ENCODE measurements at places on chromosomes 13 and 19.
A peak's percentile ranks its signal among the peaks of the same experiment; 100 is the strongest.

- no peak for DNase-seq
Measured at GRCh38 chr13:73698859-73699258, 435.3 kb downstream of the KLF12 start.

DNA sequence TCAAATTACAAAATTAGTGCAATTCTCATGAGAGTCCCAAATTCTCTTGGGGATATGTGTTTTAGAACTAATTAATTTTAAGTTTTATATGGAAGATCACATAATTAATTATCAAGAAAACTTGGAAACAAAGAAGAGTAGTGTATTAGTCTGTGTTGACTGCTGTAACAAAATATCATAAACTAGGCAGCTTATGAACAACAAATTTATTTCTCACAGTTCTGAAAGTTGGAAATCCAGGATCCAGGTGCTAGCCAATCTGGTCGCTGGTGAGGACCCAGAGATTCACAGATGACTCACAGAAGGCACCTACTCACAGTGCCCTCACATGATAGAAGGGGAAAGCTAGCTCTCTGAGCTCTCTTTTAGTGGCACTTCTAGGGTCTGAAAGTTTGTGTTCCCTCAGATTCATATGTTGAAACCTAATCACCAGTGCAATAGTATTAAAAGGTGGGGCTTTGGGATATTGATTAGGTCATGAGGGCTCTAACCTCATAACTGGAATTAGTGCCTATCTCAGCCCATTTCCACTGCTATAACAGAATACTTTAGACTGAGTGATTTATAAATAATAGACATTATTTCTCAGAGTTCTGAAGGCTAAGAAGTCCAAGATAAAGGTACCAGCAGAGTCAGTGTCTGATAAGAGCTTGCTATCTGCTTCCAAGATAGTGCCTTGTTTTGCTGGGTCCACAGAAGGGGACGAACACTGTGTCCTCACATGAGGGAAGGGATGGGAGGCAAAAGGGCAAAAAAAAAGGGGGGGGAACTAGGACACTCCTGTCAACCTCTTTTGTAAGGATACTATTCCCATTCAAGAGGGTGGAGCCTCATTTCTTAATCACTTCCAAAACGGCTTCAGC, 1.5 kb upstream of the ARGLU1 start:
- no peak for DNase-seq

DNA sequence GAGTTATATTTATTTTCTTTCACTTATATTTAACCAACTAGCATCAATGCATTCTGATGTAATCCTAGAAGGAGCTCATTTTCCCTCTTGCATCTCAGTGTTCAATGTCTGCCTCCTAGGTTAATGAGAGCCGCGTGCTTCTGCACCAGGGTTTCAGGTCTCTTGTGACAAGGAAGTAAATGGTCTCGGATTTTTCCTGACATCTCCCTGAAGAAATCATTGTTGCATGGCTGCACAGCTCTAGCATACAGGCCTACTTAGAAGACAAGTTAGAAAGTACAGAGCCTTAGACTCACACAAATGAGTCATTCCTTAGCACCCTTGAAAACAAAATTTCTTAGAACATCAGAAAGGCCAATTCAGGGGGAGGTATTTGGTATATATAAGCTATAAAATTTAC, 57.2 kb upstream of the KLF12 start:
- DNase-seq, result no peak

GRCh38 chr19:2702170-2703076, at the start of gene GNG7:
Gene GNG7 (minus strand): TSS chr19:2702694. CDS start chr19:2520688, 182,006 bp downstream.
- DNase-seq, result peak; percentile 99

DNA sequence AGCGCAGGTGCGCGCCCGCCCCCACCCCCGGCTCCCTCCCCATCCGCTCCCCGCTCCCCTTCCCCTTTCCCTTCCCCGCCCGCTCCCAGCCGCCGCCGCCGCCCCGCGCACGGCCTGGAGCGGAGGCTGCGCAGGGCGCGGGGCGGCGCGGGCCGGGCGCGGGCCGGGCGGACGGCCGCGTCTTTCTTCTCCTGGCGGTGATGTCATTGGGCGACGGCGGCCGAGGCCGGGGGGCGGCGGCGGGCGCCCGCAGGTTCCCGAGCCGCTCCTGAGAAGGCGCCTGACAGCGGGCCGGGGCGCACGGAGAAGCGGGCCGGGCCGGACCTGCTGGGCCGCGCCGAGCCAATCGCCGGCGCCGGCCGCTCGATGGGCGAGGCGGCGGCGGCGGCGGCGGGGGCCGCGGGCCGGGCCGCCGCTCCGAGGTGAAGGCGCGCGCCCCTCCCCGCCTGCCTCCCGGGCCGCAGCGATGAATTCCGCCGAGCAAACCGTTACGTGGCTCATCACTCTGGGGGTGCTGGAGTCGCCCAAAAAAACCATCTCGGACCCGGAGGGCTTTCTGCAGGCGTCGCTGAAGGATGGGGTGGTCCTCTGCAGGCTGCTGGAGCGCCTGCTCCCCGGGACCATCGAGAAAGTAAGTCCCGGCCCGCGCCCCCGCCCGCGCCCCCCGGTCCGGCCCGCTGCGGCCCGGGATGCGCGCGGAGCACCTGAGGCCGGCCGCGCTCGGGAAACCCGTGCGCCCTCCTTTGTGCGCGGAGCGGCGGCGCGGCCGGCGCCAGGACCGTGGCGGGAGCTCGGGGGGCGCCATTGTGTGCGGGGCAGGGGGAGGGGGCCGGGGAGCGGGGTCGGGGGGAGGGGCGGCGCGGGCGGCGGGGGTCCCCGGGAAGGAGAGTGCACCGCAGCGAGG, at the start of gene ARHGEF7:
TSS of gene ARHGEF7 (plus strand) at position 250 of the 904 bp plus-strand sequence. CDS start at position 467, 217 bp downstream.
- peak; percentile 13 for DNase-seq

DNA sequence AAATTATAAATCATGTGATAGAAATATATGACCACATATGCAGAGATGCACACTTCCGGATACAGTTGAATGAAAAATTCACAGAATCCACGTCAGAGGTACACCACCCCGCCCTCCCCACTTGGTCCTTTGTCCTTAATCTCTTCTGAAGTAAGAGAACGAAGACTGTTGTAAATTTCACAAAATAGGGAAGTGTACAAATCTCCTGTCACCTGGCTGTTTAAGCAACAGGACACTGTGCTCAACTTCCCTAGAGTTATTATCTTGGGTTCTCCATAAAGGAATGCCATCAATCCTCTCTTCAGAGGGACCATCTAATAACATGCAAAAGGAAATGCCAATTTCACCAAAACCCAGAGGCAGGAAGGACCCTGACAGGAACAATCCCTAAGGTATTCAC, 10.5 kb upstream of the CEACAM6 start:
- DNase-seq, result no peak

All from CD4-positive, alpha-beta T cell treated with Interleukin-17A for 4 hours (primary cell).